ENCODE measurements at places on chromosomes 2 and 18. TPM values are rescaled to one million over a fixed set of nuclear protein-coding genes. Genes with fewer than 3 reads are reported as not detected.

The CD8A gene
- 0.34 TPM for total RNA-seq

The MBD5 gene
- total RNA-seq: 3.9 TPM

The KCNS3 gene
- 1.1 TPM for total RNA-seq

The CREG2 gene
- total RNA-seq: 14.2 TPM

The CYP26B1 gene
- 12.8 TPM for total RNA-seq

The TBR1 gene
- total RNA-seq: 0.03 TPM

Data from A549 treated with GW870086 at 1 μM for 4 hours (cell line).